ENCODE measurements at places on chromosomes 4 and X. TPM values are rescaled to one million over a fixed set of nuclear protein-coding genes. Genes with fewer than 3 reads are reported as not detected.

Gene SH3D19
- total RNA-seq: not detected

Gene KCNE5
- 0.42 TPM for total RNA-seq

Gene HHIP
- not detected for total RNA-seq

DNA sequence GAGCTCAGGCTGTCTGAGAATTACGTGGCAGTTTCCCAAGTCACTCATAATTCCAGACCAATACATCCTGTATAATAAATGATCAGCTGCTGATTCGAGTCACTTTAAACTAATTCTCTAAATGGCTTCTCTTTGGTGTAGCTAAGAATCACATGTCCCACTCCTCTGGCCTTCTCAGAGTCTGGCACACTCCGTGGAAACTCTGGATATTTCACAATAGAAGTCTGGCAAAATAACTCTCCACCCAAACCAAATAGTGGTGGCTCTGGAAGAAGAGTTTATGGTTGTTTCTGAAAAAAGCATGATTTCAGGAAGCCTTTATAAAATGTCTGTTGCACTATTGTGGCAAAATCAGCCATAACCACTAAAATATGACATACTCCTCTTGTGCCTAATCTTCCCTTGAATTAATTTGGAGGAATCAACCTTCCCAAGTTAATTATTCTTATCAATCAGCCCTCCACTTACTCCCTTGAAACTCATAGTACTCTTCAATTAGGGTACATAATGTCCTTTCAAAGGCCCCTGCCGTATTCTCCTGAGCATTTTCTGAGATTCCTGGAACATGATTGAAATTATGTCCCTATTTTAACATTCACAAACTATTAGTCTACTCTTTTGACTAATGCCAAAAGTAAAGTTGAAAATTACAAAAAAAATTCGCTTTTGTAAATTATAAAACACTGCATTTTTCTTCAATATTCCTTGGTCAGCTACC is 991.6 kb downstream of the FAT4 start:
- H3K36me3 ChIP-seq: no peaks in the 10 kb centered on the region
- H3K4me3 ChIP-seq: no peak overlapping the region
- H3K27me3 ChIP-seq: no peaks in the 10 kb centered on the region
- H3K27ac ChIP-seq: no peak overlapping the region
- H3K4me1 ChIP-seq: no peaks in the 10 kb centered on the region
- DNase-seq: no peak

DNA sequence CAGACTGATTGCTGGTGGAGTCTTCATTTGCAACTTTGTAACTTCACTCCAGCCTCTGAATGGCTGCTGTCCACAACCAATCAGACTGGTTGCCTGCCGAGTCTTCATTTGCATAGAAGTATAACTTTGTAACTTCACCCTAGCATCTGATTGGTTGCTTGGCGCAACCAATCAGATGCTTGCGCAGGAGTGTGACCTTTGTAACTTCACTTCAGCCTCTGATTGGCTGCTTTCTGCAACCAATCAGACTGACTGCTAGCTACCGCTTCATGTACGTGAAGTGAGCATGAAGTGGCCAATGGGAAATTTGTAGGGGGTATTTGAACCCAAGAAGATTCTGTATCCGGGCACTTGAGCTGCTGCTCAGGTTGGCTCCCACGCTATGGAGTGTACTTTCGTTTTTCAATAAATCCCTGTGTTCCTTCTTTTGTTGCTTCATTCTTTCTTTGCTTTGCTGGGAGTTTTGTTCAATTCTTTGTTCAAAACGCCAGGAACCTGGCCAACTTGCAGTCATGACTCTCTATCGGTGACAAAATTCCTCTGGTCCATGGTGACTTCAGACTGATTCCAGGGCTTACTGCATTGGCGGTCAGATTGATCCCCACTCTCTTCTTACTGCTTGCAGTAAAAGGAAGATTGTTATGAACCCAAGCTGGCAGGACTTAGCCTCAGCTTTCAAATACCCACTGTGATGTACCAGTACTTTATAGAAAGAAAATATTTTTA is 46.4 kb upstream of the FGG start:
- H3K4me1 ChIP-seq: no peaks in the 10 kb centered on the region
- H3K36me3 ChIP-seq: no peaks in the 10 kb centered on the region
- DNase-seq: no peak
- no peak overlapping the region for H3K4me3 ChIP-seq
- no peak overlapping the region for H3K27ac ChIP-seq

DNA sequence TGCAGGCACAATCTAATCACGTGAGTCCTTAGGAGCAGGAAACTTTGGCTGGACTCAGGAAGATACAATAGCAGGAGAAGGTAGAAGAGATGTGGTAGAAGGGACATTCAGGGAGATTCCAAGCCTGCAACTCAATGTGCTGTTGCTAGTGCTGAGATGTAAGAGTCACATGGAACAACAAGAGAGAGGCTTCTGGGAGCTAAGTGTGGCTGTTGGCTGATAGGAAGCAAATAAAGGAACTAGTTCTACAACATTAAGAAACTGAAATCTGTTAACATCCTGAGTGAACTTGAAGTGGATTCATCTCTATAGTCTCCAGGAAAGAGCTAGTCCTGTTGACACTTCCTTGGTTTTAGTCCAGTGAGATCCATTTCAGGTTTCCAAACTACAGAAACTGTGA is 1207.4 kb downstream of the ADGRL3 start:
- H3K27ac ChIP-seq: no peak overlapping the region
- no peaks in the 10 kb centered on the region for H3K27me3 ChIP-seq
- no peaks in the 10 kb centered on the region for H3K4me1 ChIP-seq
